ENCODE measurements at places on chromosomes 4 and X.

DNA sequence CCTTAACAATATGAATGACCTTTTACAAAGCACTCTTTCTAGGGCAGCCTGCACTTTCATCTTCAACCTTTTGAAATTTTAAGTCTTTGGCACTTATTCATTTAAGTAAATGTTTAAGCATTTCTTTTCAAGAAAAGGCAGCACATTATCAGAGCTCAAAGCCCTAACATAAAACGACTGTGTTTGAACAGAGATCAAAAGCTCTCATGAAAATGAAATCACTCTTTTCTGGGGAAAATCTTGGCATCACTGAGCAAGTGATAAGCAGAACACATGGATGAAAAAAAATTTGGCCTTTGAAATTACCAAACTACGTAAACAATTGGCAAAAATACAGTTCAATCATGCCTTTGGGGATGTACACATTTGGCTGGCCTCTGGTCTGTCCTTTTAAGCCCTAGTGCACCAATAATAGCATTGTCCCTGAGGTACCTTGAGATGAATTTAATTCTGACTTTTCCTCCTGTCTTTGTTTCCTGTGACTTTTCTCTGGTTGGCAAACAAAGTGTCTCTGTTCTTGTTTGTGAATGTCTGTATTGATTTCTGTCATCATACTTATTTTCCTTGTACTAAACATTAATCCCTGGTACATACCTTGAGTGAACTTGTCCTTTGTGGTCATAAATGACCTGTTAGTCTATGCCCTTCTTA lies 12.9 kb upstream of the ODAM start:
- no peak for DNase-seq

- no peak for DNase-seq
These were observed 27.2 kb upstream of the SLC34A2 start for GRCh38 chr4:25628451-25628850.

- no peak for DNase-seq
These were observed 39.8 kb downstream of the SPCS3 start for GRCh38 chr4:176359590-176359989.

- no peak for DNase-seq
These were observed 114.9 kb downstream of the SHISA3 start for GRCh38 chr4:42512226-42512625.

DNA sequence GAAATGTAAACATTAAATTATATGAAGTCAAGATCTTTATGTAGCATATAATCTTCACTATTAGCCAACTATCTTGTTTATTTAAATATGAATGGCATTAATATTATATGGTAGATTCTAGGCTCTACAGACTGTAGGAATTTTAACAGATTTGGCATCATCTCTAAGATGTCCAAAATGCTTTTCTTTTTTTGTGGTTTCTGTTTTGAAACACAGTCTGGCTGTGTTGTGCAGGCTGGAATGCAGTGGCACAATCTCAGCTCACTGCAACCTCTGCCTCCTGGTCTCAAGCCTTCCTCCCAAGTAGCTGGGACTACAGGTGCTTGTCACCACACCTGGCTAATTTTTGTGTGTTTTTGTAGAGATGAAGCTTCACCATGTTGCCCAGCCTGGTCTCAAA lies 76.2 kb downstream of the ELOVL6 start:
- DNase-seq = no peak

GRCh38 chr4:1715002-1715758 lies 3.1 kb upstream of the SLBP start:
- no peak for DNase-seq

- no peak for DNase-seq
These were observed 149.8 kb upstream of the TBL1X start for GRCh38 chrX:9315086-9315485.

DNA sequence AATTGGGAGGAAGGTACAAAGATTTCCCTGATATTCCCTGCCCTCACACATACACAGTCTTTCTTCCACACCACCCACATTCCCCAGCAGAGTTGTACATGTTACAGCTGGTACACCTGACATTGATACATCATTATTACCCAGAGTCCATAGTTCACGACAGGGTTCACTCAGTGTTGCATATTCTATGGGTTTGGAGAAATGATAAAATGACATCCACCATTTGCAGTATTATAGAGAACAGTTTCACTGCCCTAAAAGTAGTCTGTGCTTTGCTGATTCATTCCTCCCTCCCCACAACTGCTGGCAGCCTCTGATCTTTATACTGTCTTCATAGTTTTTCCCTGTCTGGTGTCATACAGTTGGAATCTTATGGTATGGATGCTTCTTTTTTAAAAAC lies 15.0 kb downstream of the AGA start:
- DNase-seq = no peak

DNA sequence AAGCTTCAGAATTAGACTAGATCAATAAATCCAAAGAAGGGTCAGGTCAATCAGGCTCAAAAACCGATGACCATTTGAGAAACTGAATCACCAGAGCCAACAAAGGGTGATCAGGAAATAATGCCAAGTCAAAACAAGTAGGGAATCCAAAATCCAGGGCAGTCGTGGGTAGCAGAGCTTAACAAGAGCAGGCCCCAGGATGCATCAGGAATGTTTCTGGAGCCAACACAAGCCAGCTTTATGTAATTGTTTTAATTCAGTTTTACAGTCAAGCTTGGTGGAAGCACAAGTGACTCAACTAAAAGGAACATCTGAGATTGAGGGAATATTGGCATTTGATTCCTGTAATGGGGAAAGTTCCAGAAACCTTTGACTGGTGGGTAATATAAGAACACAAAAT lies 237.9 kb upstream of the EDA2R start:
- no peak for DNase-seq
